Mesenteric fat pad (tissue), 1 donor: ENCODE measurements at places on chromosomes 1 and 21. TPM values are rescaled to one million over a fixed set of nuclear protein-coding genes. Genes with fewer than 3 reads are reported as not detected.

Gene RBM11
- not detected for total RNA-seq

Gene RHCE
- total RNA-seq: not detected

Gene BEND5
- total RNA-seq: 1.5 TPM

Gene ARMH1
- 1.9 TPM for total RNA-seq

Gene NPL
- total RNA-seq: 55.7 TPM

Gene GPR161
- 6.2 TPM for total RNA-seq

Gene LRRC53
- total RNA-seq: not detected

Gene CFHR1
- 1.8 TPM for total RNA-seq

Gene FCGR2B
- total RNA-seq: 43.4 TPM

Gene VCAM1
- total RNA-seq: 27.3 TPM

Gene NUP210L
- total RNA-seq: not detected

Gene TCHHL1
- total RNA-seq: 0.42 TPM

Gene CCDC30
- total RNA-seq: 1.6 TPM

Gene CAMK1G
- not detected for total RNA-seq

Gene RGS1
- total RNA-seq: 35.9 TPM

Gene CCDC17
- total RNA-seq: 2.4 TPM

Gene LRIG2
- 13.4 TPM for total RNA-seq

Gene GCSAML
- total RNA-seq: 0.51 TPM

Gene ZSCAN20
- total RNA-seq: 2.9 TPM

Gene INKA2
- 15.4 TPM for total RNA-seq

Gene ASCL5
- not detected for total RNA-seq

Gene HIVEP3
- 19.9 TPM for total RNA-seq

Gene CCDC27
- total RNA-seq: not detected

Gene ZBTB18
- 11.9 TPM for total RNA-seq

Gene IQCC
- total RNA-seq: 0.67 TPM

Gene SLC30A10
- total RNA-seq: 0.19 TPM

Gene CLCA2
- 1.9 TPM for total RNA-seq

Gene CHML
- 8.0 TPM for total RNA-seq

Gene PROK1
- 1.3 TPM for total RNA-seq

Gene REN
- total RNA-seq: 1.3 TPM

Gene SPRR5
- not detected for total RNA-seq

Gene L1TD1
- total RNA-seq: 0.42 TPM

Gene AMY1B
- not detected for total RNA-seq

Gene SPRR1B
- total RNA-seq: not detected

Gene ATP8B2
- total RNA-seq: 38.7 TPM

Gene ADCY10
- total RNA-seq: 0.55 TPM

Gene EPHB2
- total RNA-seq: 5.7 TPM

Gene UBL4B
- not detected for total RNA-seq

Gene CDK18
- 4.0 TPM for total RNA-seq

Gene FMN2
- total RNA-seq: 0.48 TPM

Gene CYP4A11
- not detected for total RNA-seq

Gene MYCL
- total RNA-seq: 0.32 TPM

Gene NFIA
- total RNA-seq: 111 TPM
